KG1 (cell line): ENCODE measurements at places on chromosomes 2 and 18.

- DNase-seq: no peak
These were observed 59.4 kb upstream of the CTLA4 start for GRCh38 chr2:203808046-203808750.

- DNase-seq: no peak
These were observed 1.8 kb upstream of the CXCR2 start for GRCh38 chr2:218123986-218124385.

- DNase-seq: no peak
These were observed 31.0 kb upstream of the PTH2R start for GRCh38 chr2:208375491-208376068.

GRCh38 chr2:120930864-120931263 lies 195.2 kb downstream of the GLI2 start:
- no peak for DNase-seq

DNA sequence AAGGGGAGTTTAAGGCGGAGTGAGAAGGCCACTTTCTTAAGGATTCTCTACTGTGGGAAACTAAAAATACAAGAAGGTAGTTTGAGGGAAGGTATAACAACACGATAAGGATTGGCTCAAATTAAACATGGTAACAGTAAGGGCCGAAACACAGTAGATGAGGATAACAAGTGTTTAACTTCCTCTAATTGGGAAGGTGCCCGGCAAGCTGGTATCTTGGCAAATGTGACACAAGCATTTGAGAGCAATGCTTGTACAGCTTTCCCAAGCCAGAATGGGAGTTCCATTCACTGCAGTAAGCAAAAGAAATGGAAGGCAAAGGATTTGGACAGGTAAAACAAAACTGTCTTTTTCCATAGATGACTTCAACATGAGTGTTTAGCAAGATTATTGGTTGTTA lies 19.8 kb downstream of the USP40 start:
- no peak for DNase-seq

DNA sequence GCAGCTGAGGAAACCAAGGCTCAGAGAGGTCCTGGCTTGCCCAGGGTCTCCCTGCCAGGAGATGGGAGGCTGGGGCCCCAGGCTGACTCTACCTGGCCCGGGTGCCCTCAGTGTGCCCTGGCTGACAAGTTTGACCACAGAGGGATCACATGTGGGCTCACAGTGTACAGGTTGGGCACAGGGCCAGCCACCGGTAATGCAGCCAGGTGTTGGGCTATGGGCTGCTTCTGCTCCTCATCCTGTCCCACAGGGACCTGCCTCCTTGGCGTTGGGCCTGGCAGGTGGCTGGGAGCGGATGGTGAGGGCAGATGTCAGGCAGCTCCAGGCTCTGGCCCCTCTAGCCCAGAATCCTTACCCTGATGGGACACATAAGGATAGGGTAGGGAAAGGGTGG lies 250.5 kb downstream of the LOXHD1 start:
- DNase-seq: no peak

- DNase-seq: no peak
These were observed 308.0 kb upstream of the LYPD1 start for GRCh38 chr2:132977812-132978529.

DNA sequence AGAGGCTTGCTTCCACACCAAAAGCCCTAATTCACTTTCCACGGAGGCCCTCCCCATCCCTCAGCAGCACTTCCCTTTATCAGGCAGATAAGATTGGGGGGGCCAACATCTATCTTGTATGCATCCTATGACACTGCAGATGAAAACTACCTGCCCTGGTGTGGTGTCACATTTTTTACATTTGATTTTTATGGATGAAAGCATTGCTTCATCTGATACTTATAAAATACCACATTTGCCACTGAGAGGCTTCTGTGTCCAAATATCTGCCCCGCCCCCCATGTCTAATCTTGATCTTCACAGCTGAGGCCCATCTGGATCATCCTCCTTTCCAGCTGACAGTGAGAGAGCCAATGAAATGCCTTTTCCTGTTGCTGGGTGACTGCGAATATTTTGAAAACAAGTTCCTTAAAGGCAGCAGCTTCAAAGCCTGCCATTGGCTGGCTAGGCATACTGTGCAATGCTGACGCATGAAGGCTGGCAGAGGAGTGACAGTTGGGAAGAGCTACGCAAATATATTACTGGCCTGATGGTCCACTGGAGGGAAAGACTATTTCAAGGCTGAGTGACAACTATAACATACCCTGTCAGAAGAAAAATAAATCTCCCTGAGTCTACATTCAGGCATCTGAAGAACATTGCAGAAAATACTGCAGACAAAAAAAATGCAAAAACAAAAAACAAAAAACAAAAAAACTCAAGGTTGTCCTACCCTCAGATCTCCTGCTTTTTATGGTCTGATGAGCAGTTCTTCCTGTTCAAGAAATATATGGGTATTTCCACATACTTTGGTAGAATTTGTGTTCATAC lies 318.7 kb downstream of the PDE11A start:
- DNase-seq: no peak

DNA sequence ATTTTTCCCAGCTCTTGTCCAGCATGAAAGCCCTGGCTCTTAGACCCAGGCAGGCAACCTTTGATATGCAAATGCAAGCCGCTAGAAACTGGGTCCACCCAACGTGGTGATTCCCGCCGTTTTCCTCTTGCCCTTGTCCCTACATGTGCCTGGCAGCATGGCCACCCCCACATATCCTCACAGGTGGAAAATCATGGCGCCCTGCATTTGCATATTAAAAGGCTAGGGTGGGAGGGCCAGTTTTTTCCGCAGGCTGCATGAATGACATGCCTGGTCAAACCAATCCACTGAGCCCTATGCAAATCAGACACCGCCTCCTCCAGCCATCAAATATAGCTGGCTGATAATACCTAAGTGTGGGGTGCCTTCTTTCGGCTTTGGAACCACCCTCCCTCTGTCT lies 1091.8 kb upstream of the NXPH2 start:
- no peak for DNase-seq

DNA sequence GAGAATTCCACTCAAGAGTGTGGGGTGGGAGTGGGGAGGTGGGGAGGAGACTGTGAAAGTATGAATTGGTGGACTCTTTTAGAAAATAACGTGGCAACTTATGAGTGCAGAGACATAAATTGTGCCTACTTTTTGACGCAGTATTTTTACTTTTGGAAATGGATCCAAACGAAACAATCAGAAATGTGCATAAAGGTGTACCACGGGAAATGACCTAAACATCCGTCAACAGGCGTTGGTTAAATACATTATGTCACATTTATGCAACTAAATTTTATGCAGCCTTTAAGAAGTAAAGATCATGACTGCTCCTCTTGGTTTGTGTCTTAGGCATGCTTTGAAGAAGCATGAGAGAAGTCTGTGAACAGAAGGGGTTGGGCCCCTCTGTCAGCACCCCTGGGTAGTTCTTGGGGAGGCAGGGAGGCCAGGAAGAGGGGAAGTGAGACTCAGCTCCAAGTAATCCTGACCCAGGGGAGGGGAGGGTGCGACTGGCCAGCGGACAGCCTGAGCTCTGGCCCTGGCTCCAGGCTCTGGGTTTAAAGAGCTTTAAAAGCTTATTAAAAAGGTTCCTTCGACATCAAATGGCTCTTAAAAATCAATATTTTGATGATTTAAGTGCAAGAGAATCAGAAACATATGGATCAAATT lies 126.4 kb upstream of the HAAO start:
- DNase-seq: no peak

DNA sequence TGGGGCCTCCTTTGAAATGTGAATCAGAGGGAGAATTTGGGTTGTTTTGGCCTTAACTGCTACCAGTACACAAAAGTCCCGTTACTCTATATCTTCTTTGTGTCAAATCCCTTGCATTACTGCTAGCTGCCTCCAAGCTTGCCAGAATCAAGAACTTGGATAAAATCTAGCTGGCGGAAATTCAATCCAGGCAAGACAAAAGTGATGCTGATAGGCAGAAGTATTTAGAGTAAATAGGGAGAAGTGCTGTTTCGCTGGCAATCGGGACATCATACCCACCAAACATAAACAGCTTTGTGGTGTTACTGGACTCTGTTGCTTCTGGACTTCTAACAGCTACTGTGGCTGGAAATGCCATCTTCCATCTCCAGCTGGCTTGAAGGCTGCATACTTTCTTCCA lies 2.5 kb downstream of the IFIH1 start:
- DNase-seq: no peak

DNA sequence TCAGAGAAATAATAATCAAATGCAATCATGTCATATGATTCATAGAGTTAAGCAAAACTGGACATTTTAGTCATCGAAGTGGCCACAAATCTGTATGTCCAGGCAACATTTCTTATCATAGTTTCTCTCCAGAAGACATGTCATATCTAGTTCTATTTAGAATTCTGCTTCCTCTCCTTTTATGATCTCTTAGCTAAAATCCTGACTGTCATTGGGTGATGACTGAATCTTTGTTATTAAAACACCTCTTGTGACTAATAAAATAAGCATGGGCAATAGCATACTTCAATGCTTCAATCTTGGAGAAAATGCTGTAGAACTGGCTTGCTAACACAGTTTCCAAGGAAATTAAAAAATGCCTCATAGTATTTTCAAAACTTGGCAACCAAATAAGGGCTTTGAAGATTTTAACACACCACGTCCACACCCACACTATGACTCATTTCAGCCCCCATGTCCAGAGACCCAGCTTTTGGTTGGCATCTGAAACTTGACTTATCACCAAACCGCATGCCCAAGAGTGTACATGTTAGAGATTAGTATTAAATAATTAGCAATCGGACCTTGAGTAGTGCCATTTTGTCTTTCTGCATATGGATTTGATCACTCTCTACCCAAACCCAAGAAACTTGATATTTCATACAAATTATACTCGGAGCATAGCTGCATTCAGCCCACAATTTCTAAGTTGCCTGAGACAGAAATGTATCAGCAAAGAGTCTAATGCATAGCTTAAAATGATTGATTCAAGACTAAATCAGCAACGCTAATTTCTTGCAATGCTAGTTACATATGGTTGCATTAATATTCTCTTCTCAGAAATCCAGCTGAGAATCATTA lies 106.5 kb upstream of the ETAA1 start:
- no peak for DNase-seq

- no peak for DNase-seq
These were observed 831.3 kb downstream of the CPS1 start for GRCh38 chr2:211387734-211388133.

DNA sequence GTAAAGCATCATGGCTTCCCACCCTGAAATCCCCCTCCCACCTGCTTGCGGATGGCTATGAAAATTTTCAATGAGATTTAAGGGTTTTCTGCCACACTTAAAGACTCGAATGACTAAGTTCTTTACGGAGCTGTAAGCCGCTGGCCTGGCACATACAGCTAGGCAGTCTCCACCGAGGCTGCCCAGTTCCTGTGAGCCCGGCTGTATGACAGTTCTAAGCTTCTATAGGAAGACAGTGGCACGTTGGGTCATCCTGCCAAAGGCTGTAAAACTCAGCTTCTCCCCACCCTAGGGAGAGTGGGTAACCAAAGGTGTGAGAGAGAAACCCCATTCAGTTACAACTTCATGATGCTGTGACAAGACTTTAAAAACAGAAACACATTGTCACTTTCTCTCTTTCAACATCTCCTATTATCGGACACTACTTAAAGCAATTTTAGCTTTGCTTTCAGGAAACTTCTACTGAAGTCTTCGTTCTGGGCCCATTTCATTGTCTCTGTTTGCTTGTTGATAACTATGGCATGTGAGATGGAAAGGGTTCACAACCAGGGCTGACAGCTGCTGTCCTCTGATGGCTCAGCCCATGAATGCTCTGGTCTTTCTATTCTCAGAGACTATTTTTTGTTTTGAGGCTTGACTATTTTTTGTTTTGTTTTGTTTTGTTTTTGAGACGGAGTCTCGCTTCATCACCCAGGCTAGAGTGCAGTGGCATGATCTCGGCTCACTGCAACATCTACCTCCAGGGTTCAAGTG lies 7.1 kb downstream of the CASP8 start:
- DNase-seq: no peak

- DNase-seq: no peak
These were observed 149.1 kb downstream of the UBE2E3 start for GRCh38 chr2:181129364-181130056.

- no peak for DNase-seq
These were observed 308.6 kb downstream of the PARD3B start for GRCh38 chr2:204853905-204854304.

GRCh38 chr2:190693533-190694232 lies 44.8 kb downstream of the NAB1 start:
- DNase-seq: no peak

GRCh38 chr18:57333940-57334339 lies 18.4 kb upstream of the ST8SIA3 start:
- DNase-seq: no peak

GRCh38 chr2:239095460-239096081 lies 247.7 kb downstream of the TWIST2 start:
- DNase-seq: no peak

- no peak for DNase-seq
These were observed 11.1 kb upstream of the MYL12A start for GRCh38 chr18:3236470-3236869.
